Femur (tissue), 1 donor: ENCODE measurements at places on chromosomes 2 and 18.

DNA sequence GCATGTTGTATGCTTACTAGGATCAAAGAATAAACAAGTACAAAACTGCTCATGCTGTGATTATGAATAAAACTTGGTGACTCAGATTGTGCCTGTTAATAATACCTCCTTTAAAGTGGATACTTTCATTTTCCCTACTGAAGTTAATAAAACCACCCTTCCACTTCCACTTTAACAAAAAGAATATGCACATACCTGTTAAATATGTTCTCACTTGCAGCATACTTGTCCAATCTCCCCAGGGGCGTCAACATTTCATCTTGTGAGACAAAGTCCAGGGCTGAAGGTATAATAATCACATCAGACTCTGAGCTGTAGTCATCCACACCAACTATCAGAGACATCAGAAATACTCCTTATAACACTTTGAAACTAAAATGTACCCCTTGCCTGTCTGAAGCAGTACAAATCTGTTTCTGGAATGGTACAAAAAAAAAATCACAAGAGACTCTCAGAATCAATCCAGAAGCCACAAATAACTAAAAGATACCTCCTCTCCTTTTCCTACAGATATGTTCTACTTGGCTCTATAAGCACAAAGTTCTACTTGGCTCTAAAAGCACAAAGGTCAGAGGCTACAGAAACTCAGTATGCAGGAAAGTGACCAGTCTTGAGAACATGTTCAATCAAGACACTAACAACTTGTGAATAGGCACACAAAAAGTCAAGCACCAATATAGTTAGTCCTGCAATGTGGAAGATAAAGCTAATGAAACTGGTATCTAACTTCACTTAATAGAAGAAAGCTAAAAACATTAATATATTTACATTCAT is 19.3 kb downstream of the PPP4R1 start:
- no peak for DNase-seq

GRCh38 chr2:148817210-148817708 is 57.8 kb upstream of the KIF5C start:
- DNase-seq: peak; percentile 35

DNA sequence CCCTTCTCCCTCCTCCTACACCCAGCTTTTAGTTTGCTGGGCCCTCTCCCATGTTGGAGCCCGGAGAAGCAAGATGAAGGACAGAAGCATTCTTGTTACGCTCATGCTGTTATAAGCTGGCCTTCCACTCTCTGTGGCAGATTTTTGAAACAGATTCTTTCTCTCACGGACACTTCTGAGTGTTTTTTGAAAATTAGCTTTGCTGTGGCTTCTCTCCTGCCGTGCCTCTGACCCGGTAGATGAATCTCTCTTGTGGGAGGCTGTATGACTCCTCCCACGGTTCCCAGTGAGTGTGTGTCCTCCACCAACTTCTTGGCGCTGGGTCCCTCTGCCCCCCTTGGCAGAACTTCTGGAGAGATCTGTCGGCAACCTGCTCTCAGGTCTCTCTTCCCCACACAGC is 269.3 kb upstream of the MYT1L start:
- DNase-seq: no peak

- no peak for DNase-seq
Observed at GRCh38 chr2:71460595-71461303, 7.4 kb downstream of the DYSF start.

DNA sequence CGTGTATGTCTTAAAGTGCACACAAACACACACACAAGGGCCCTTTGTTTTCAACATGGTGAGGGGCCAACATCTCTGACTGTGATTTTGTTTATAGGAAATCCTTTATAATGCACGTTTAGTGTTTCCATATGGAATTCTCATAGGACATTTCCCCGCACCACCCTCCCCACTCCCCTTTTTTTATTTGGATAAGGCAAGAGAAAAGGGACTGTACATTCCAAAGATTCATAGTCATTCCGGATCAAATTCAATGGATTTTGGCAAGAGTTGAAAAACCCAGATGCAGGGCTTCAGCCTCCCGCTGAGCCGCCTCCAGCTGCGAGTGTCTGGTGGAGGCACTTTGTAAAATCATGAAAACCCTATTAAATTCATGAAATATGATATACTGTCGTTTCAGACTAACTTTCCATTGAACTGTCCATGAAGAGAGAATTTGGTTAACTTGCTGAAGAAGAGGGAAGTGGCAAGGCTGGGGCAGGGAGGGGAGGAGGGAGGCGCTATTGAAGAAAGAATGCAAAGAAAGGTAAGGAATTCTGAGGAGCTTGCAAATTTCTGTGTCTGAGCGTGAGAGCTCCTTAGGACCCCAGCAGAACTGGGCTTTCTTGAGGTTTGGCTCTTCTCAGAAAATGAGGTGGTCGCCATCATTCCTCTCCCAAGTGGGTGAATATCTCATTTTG is 25.8 kb upstream of the SLC14A2 start:
- DNase-seq: peak; percentile 89

GRCh38 chr18:13735681-13736080 is 9.2 kb downstream of the RNMT start:
- no peak for DNase-seq

- DNase-seq: no peak
Observed at GRCh38 chr2:64586883-64587481, 62.9 kb downstream of the AFTPH start.

DNA sequence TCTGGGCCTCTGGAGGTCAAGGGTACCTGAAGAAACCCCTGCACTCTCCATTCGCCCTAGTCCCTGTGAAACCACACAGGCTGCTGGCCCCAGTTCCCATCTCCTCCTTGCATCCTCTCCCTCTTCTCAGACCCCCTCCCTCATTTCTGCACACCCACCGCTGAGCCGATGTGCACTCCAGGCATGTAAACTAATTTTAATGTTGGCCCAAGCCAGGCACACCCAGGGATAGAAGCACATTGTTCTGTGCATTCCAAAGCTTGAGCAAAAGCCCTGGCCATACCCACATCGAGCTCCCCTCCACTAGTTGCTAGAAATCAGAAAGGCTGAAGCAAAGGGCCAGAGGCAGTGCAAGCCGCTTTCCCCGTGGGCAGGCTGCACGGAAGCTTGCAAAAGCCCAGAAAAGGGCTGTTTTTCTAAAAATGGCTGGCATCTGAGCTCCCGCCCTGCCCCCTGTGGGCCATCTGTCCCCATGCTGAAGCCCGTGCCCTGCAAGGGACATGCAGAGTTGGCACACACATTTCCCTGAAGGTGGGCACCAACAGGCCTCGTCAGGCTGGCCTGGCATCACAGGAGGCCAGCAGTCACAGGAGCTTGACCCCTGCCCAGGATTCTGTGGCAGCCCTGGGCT is 181.6 kb downstream of the SMAD7 start:
- DNase-seq: no peak

- no peak for DNase-seq
Observed at GRCh38 chr2:73685764-73686438, 43.7 kb upstream of the NAT8 start.

DNA sequence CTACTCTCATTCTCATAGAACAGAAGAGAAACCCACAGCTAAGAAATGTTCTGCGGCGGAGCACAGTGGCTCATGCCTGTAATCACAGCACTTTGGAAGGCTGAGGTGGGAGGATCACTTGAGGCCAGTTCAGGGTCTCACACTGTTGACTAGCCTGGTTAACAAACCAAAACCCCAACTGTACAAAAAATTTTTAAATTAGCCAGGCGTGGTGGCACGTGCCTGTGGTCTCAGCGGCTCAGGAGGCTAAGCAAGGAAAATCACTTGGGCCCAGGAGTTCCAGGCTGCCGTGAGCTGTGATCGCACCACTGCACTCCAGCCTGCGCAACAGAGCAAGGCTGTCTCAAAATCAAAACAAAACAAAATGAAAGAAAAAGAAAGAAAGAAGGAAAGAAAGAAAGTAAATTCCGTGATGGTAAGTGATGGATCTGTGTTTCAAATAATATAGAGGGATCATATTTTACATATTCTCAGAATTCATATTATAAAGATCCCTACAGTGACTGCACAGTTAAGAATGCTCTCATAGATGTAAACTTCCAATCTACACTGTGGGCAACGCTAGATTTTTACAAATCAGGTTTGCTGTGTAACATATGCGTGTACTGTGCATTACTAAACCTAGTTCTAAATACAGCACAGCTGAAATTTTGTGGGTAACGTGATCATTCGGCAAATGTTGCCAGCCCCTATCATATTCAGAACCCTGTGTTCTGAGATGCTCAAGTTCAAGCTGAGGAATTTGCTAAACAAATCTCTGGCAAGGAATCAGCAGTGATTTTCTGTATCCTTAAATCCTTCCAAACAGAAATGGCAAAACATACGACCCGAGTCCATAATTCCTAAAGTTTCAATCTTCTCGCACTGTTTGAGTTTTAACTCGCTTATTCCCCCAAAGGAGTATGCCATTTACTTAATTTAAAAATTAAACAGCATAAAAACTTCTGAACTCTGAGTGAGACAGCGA is 1.2 kb upstream of the RAB12 start:
- peak; percentile 41 for DNase-seq

DNA sequence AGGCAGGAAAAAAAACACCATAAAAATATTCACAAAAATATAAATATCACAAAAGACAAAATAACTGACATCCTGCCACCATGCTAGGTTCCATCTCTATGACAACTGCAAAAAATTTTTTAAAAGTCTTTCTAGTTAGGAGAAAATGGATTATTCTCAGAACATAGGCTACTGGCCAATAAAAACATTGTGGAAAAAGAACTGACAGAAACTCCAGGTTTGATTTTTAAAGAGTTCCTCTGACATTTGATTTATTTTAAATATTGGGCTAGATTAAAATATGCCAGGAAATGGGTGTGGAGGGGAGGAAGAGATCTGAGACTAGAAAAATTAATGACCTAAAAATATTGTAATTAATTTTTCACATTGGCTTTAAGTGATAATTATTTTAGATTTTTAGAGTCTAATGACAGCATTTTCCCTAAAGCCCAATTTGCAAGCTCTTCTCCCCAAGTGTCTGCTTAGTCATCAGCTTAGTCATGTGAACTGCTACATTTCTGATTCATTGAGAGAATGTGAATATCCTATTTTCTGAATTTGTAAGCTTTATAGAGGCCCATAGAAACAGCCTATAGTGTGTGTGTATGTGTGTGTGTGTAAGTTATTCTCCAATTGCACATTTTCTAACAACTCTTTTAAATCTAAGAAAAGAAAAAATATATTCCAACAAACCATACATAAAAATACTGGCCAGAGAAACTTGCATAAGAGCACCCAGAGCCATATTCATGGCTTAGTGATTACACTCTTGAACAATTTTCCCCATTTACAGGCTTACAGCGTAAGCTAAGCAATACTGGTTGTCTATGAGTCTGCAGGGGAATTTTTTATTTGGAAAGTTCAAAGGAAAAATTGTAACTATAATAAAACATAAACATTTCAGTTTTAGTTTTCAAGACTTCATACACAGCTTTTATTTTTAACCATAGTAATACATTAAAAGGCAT is 48.4 kb downstream of the TMEFF2 start:
- DNase-seq: no peak

DNA sequence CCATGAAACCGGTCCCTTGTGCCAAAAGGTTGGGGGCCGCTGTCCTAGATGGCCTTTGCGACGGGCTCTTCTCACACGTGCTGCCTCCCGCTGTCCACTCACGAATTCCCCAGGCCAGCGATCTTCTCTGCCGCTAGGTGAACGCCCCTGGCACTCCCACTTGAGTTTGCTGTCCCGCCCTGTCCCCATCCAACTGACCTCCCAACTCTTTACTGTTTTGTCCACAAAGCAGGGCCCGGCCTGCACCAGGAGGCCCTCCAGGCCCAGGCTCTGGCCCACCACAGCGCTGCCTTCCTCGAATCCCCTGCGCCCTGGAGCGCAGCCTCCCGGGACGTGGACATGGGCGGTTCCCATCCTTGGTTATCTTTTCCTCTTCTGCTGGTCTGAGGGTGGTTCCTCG is 69.7 kb upstream of the PXDN start:
- no peak for DNase-seq

GRCh38 chr2:236367506-236368289 is 103.5 kb upstream of the ASB18 start:
- DNase-seq: no peak

DNA sequence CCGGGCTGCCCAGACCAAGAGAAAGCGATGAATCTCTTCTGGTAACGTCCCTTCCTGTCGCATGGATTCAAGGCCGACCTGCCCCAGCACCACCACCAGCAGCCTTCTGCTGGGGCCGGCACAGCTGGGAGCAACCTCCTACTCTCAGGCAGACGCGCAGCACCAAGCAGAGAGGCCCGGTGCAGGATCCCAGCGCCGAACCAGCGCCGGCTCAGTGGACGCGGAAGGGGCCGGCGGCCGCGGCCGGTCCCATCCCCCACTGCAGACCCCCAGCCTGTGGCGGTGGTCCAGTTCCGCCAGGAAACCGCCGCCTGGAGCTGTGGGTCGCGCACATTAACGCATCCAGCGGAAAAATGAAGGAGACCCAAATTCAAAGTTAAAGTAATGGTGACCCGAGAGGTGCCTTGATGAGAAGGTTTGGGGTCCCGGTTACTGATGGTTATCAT is 525 bp upstream of the MAL start:
- DNase-seq: no peak

DNA sequence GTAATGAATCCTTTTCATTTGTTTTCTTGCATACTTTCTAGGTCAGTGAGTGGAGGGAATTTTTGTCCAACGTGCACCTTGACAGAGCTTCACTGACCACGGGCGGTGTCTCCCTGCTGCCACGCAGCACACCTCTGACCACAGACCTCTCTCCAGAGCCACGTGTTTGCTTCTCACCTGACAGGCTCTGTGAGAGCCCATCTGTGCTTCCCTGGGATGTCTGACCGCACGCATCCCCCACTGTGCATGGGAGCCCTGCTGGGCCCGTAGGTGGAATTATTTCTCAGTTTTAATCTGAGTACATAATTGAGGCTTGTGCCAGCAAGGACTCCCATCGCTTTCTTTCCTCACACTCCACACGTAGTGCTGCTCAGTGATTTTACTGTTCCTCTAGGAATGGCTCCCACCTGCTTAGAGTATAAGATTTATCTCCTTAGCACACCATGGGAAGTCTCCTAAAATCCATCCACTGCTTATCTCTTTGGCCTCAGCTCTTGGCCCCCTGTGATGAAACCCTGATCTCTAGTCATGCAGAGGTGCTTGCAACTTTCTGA is 482.6 kb downstream of the TSN start:
- DNase-seq: no peak

DNA sequence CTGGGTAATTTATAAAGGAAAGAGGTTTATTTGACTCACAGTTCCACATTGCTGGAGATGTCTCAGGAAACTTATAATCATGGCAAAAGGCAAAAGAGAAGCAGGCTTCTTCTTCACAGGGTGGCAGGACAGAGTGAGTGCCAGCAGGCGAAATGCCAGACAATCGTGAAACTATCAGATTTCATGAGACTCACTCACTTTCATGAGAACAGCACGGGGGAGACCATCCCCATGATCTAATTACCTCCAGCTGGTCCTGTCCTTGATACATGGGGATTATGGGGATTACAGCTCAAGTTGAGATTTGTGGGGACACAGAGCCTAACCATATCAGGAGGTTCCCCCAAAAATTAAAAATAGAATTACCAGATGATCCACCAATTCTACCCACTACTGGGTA is 675.5 kb upstream of the SLC8A1 start:
- DNase-seq: peak; percentile 21

- no peak for DNase-seq
Observed at GRCh38 chr2:141029428-141030078, 1101.3 kb downstream of the LRP1B start.
